ENCODE measurements at places on chromosomes 3 and 15.

GRCh38 chr3:115165701-115166100, 18.6 kb upstream of the ZBTB20 start:
- no peak for DNase-seq

DNA sequence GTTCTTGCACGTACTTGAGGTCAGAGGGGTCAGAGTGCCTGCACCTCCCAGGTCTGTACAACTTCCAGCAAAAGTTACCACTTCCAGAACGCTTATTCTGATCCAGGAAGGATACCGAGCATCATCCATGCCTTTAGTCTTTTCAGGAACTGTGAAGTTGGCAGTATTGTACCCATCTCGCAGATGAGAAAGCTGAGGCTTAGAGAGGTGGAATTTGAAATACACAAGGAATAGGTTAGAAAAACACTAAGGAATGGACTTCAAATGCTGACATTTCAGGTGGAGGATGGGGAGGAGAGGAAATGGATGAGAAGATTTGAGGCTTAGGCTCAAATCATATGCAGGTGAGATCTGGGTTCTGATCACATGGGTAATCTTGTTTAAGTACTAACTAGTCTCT, 11.2 kb downstream of the ESYT3 start:
- no peak for DNase-seq

GRCh38 chr3:49255112-49255511, 21.9 kb downstream of the C3orf62 start:
- no peak for DNase-seq

DNA sequence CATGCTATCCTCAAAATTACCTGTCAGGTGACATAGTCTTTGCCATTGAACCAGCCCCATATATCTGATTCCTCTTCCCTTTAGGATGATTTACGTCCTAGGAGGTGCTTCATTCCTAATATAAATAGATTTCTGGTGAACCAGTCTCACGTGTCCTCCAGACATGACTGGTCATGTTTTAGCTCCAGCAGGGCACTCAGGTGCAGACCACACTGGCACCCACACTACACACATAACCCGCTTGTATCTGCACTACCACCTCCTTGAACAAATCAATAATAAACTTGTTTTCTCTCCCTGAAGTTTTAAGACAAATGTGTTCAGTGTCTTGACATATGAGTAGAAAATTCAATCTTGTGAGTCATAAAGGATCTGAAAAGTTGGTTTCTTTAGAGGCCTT, 155.5 kb downstream of the GOLIM4 start:
- no peak for DNase-seq

DNA sequence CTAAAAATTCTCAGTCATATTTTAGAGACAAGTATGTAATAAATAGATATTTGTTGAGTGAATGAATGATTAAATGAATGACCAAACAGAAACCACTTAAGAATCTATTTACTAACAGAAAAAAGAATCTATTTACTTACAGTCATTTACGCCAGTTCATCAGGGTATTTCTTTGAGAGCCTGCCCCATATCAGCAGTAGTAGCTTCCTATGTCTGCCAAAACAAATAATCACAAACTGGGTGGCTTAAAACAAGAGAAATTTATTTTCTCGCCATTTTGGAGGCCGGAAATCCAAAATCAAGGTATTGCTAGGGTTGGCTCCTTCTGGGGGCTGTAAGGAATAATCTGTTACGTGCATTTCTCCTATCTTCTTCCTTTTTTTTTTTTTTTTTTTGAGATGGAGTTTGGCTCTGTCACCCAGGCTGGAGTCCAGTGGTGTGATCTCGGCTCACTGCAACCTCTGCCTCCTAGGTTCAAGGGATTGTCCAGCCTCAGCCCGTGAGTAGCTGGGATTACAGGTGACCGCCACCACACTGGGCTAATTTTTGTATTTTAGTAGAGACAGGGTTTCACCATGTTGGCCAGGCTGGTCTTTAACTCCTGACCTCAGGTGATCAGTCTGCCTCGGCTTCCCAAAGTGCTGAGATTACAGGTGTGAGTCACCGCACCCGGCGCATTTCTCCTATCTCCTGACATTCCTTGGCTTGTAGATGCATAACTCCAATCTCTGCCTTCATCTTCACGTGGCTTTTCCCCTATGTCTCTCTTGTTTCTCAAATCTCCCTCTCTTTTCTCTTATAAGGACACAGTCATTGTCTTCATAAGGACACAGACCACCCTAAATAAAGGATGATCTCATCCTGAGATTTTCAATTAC, 65.2 kb upstream of the SPPL2A start:
- no peak for DNase-seq

DNA sequence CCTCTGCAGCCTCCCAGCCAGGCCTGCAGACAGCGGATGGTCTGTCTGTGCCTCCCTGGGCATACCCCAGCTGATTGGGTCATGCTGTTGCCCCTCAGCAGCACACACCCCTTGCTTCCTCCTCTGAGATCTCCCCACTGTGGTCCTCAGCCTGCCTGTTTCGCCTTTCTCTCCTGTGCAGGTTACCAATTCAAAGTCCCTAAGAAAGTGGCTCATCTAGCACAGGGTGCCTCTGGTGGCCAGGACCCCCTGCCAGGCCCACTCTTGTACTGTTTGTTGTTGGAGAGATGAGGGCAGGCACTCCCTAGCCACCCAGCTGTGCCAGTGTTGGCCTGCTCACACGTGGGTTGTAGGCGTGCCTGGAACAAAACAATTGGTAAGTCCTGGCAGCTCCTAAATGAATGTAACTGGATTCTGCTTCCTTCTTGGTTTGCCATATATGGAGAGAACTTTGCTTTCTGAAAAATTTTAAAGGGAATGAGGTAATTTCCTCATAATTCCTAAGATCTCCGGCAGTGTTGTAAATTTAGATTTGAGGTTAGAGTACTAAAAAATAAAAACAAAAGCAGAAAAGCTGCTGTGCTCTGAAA, 213.2 kb upstream of the IL12A start:
- no peak for DNase-seq

DNA sequence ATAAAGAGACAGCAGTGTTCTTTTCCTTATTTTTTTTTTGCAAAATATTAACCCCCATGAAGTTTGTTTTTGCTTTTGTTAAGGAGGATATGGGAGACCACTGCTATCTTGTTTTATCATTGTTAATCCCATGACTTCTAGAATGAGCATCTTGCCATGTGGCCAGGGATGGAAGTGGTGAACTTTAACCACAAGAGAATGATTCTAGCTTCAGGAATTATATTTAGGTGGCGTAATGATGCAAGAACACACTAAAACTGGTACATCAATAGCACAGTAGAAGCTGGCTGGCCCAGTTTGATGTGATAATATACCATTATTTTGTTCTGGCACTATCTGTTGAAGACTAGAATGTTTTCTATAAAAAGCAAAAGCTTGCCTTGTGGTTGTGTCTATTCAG, 720.9 kb downstream of the GRM7 start:
- DNase-seq, result no peak

Data from left forelimb (tissue), 1 donor.